RPMI8226 (cell line): ENCODE measurements at places on chromosomes 5 and 9.
A peak's percentile ranks its signal among the peaks of the same experiment; 100 is the strongest.

DNA sequence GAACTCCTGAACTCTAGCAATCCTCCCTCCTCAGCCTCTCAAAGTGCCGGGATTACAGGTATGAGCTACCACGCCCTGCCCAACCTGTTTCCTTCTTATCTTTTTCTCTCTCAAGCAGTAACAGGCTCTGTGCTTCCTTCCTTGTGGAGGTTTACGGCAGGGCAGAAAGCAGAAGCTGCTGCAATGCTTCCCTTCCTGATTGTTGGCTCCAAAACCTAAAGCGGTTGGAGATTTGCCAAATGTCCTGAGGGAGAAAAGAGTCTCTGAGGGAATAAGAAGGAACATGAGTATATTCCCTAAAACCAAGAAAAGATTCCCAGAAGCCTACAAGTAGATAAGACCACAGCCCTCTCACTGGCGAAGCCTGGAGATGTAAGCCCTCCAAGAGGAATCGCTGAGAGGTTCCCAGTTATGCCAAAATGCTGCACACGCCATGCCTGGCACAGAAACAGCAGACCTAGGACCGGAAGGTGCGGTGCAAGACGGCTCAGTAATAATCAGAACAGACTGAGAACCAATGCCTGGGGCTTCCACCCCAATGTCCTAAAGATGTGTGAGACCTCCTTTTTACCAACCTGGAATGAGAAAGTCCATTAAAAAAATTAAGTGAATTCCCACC is 73.2 kb downstream of the APTX start:
- DNase-seq = no peak

DNA sequence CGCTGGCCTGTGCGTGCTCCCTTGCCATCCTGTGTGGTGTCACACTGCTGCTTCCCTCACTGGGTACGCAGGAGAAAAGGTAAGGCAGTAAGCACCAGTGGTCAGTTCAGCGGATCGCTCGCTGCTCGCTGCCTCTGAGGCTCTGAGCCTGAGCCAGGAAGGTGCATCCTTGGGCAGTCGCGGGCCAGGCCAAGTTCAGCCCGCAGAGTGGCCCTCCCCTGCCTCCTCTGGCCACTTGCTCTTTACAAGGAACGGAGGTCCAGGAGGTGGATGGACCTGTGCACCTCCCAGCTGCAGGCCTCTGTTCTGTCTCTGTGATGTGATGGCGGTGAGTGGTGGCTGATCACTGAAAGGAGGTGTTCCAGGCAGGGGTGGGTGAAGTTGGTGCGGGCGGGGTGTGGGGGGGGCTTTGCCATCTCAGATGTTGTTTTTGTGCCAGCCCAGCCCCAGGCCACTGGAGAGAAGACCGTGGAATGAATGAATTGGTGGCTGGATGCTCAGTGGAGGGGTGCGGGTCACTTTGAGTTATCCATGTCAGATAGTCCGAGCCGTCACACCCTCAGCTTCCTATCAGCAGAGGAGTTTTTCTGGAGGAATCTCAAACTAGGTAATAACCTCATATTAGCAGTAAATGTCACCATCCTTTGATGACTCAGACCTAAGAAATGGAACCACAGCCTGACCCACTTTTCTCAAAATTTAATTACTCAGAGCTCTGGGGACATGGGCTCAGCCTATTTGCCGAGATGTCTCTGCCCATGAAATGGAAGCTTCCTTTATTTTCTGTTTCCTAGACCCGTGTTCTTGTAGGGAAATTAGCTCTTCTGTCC is 7.3 kb downstream of the COL5A1 start:
- DNase-seq = no peak

- no peak for DNase-seq
Observed at GRCh38 chr9:87682618-87683017, 43.3 kb upstream of the CTSL start.

- DNase-seq = peak; percentile 63
Observed at GRCh38 chr9:89597711-89598362, 7.0 kb upstream of the GADD45G start.

- no peak for DNase-seq
Observed at GRCh38 chr9:129933185-129934040, 98.2 kb downstream of the USP20 start.

- DNase-seq = no peak
Observed at GRCh38 chr9:132181796-132182313, 20.0 kb downstream of the NTNG2 start.

GRCh38 chr5:123785162-123786071 is 273.4 kb downstream of the CSNK1G3 start:
- peak; percentile 46 for DNase-seq

DNA sequence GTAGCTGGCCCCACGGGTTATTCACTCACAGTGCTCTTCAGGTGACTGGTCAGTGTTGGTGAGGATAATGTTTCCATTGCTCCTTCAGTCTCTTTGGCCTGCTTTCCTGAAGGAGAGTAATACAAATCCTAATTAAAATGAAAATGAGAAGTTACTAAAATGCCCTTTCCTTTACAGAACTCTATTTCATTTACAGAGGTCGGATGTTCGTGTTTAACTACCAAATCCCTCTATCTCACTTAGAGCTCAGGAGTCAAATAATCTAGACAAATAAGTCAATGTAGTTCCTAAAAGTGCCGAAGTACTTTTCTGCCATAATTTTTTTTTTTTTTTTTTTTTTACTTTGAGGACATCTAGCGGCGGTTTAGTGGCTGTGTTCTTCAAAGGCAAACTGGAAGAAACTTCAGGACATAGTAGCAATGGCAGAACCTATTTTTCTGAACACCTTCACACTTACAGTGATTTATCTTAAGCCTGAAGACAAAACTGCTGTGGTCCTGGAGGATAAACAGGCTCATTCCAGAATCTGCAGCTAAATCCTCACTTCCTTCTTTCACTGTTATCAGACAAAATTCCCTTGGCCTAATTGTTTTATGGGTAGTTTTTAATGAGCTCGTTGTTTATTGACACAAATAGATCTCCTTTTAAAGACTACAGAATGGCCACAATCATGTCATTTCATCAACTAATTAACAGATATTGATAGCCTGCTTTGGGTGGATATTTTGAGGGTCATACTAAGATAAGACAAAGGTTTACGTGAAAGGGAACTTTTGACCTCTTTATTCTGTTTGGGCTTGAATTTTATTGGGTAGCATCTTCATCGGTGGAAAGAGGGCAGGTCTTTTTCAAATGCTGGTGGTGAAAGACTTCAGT is 207.6 kb upstream of the DMRTA1 start:
- DNase-seq = peak; percentile 33

GRCh38 chr5:89584339-89584956 is 701.5 kb upstream of the MEF2C start:
- no peak for DNase-seq

GRCh38 chr9:123960366-123960765 is 30.4 kb upstream of the DENND1A start:
- no peak for DNase-seq

DNA sequence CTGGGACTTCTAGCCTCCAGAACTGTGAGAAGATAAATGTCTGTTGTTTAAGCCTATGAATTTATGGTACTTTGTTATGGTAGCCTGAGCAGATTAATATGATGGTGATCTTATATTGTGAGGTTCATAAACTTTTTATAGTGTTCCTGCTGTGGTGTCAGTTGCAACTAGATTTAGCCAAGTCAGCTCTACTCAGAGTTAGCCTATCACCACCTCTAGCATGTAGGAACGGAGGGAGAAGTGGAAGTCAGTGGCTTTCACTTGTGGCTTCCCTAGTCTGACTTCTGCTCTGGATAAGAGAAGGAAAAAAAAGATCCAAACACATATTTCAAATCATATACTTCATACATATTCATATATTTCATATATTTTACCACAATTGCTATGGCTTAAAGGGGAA is 6.6 kb downstream of the POC5 start:
- no peak for DNase-seq

DNA sequence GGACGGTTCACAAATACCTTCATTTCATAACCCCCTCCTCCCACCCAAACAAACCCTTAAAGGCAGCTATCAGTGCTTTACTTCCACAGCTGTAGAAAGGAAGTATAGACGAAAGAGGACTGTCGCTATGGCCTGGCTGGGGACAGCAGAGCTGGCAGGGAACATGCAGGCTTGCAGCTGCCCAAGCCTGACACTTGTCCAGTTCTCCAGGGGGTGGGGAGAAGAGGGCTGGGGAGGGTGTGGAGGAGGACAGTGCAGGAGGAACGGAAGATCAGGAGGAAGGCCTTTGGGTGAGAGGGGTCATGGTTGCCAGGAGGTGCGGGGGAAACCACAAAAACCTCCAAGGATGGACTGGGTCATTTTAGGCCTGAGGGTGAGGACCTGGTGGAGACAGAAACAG is 25.9 kb downstream of the ARPC5L start:
- no peak for DNase-seq

DNA sequence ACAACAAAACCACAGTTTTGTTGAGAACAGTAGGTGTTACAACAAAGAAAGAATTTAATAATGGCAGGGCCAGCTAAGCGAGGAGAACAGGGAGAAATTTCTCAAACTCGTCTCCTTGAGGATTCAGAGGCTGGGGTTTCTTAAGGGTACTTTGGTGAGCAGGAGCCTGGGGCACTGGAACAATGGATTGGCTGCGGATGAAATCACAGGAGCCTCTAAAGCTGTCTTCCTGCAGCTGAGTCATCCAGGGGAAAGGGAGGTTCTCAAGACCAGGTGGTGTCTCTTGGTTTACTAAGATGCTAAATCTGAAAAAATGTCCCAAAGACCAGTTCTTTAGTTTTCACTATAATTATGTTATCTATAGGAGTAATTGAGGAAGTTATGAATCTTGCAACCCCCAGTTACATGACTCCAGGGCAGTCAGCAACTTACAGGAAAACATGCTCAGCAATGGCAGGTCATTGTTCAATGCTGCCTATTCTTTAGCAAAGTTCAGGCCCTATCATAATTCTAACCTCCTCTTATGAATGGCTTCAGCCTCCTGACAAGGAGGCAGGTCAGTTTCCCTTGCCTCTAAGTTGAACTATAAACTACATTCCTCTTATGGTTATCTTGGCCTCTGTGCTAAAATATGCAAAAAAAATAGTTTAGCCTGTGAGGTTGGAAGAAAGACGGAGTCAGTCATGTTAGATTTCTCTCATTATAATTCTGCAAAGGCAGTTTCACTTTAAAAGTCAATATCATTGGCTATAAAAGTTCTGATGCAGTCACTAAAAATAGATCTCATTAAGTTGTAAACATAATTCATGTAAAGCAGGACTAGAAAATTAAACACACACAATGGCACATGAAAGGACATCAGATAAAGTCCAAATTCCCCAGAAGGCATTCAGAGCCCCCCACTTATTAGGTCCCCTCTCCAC is 63.3 kb upstream of the CKS2 start:
- no peak for DNase-seq

- DNase-seq = no peak
Observed at GRCh38 chr9:83629433-83630104, 6.6 kb downstream of the IDNK start.

DNA sequence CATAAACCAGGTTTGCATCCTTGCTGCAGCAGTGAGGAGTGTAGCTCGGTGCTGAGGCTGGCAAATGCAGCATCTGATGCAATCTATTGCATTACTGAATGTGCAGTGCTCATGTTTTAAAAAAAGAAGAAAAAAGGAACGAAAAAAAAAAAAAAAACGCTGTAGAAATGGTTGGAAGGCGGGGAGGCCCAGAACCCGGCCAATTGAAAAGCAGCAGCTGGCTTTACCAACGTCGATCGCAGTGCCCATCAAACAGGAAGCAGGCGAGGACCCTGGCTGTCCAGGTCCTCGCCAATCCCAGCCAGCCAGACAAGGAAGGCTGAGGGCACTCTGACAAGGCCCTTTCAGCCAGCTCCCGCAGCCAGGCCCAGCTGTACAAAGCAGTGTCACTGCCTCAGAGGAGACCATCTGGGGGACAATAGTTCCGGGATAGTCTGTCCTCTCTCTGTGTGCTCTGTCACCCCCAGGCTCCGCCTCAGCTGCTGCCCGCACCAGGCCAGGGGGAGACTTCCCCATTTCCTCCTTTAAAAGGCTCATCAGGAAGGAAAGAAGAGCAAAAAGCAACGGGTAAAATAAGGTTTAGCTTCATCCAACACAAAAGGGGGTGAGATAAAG is 21.8 kb upstream of the CPEB4 start:
- DNase-seq = no peak

DNA sequence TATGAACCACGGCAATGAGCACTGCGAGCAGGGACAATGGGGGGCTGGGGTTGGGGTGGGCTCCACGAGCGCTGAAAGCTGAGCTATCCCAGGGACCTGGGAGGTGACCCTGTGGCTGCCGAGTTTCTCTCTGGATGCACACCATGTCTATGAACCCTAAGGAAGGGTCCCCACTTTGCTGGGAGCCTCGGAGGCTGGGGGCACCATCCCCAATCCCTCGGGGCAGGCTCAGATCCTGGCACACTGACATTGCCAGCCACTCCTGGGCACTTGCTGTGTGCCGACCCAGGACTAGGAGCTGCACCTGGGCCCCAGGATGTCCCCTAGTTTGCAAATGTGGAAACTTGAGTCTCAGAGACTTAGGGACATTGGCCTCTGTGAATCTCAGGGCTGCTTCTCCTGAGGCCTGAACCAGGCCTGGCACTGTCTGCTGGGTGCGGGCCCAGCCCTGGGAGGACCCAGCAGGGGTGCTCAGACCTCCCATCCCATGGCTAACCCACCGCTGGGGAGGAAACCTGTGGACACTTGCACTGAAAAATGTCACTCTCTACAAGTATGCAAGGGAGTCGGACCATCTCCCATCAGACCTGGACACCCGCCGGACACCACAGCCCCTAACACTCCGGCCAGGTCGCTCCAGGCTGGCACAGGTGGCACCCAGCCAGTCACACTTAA is 13.0 kb upstream of the CAMSAP1 start:
- no peak for DNase-seq

DNA sequence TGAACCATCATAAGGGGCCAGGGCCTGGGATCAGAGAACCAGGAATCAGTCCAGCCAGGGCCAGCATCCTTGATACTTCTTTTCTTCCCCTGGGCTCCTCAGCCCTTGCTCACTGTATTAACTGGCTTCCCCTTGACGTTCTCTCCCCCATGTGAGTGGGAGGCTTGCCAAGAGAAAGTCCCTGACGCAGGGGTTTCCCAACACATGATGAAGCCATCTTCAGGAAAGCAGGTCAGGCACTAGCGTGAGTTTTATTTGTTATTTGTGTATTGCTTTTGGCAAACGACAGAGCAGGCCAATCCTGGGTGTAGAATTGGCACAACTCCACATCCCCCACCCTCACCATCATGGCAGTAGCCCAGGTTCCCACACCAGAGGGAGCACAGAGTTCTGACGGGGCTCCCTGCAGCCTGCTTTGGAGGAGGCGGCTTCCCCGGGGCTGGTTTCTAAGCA is 165.5 kb upstream of the NFIL3 start:
- DNase-seq = peak; percentile 47

- no peak for DNase-seq
Observed at GRCh38 chr9:121466142-121466541, 33.5 kb downstream of the GGTA1 start.

GRCh38 chr5:91787718-91788117 is 404.6 kb upstream of the ARRDC3 start:
- no peak for DNase-seq
